Osteocyte (in vitro differentiated cells): ENCODE measurements at places on chromosomes 11 and 22.

GRCh38 chr22:50258361-50259292 is 2.9 kb downstream of the MAPK12 start:
- DNase-seq, result no peak

- DNase-seq, result no peak
Observed at GRCh38 chr11:32171445-32171844, 80.6 kb downstream of the RCN1 start.

GRCh38 chr11:78822931-78823423 is 248.3 kb upstream of the NARS2 start:
- no peak for DNase-seq

- no peak for DNase-seq
Observed at GRCh38 chr22:27292542-27293299, 508.8 kb downstream of the MN1 start.
